NCI-H1105 treated with DMSO at 0.1 percent for 48 hours (cell line): ENCODE measurements at places on chromosomes 11 and 22.

DNA sequence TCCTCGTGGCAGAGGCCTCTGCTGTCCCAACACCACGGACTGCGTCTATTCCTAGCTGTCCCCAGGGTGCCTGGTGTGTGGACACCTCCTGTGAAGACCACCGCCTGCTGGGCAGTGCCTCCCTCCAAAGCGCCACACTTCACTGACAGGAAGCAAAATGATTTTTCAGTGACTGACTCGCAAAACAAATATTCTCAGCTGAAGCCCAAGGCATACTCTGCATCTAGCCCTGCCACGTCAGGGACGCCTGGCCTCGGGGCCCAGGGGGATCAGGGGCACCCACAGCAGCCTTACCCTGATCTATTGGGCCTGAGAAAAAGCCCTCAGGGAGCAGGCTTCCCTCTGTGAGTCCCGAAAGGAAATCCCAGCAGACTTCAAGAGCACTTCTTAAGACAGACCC, 2.2 kb downstream of the BRD1 start:
- no peak for DNase-seq

DNA sequence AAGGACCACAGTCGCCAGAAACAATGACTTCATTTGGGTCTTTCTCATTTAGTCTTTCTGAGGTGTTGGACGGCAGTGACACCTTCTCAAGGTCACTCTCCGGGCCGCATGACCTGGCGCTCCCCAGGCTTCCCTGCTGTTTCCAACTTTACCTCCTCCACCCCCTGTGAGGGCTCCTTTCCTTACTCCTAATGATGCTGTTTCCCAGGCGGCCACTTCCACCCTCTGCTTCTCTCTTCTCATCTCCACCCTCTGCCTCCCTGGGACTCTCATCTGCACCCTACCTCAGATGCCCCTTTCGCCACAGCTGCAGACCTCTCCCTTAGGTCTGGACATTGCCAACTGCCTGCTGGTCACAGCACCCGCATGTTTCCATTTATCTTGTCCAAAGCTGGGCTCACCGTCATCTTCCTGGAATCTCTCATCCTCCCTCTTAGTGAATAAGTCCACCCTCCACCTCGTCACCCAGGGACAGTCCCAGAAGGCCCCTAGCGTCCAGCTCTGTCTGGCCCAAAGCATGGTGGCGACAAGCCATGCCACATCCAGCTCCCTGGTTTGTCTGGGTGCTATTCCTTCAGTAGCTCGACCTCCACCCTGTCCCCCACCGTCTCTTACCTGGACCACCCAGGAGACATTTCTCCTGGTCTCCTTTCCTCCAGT, 113.8 kb downstream of the BUD13 start:
- DNase-seq, result no peak

- no peak for DNase-seq
These were observed at the start of gene PCF11 for GRCh38 chr11:83156996-83157593. PCF11 (plus strand) TSS chr11:83157131; CDS start chr11:83157440, 309 bp downstream.

DNA sequence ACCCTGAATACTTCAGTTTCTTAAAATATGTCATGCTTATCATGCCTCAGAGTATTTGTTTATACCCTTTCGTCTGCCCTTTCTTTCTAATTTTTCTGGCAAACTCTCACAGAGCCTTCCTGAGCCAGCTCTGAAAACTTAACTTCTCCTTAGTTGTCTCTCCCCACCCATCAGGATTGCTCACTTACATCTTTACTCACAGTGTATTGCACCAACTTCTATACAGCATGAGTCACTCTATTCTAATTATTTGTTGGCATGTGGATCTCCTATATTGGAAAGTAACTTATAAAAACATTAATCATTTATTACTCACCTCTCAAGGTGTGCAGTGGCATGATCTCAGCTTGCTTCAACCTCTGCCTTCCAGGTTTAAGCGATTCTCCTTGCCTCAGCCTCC, 114.9 kb downstream of the FANCF start:
- DNase-seq, result no peak

- DNase-seq, result no peak
These were observed 151.1 kb upstream of the ISX start for GRCh38 chr22:34914846-34915245.

DNA sequence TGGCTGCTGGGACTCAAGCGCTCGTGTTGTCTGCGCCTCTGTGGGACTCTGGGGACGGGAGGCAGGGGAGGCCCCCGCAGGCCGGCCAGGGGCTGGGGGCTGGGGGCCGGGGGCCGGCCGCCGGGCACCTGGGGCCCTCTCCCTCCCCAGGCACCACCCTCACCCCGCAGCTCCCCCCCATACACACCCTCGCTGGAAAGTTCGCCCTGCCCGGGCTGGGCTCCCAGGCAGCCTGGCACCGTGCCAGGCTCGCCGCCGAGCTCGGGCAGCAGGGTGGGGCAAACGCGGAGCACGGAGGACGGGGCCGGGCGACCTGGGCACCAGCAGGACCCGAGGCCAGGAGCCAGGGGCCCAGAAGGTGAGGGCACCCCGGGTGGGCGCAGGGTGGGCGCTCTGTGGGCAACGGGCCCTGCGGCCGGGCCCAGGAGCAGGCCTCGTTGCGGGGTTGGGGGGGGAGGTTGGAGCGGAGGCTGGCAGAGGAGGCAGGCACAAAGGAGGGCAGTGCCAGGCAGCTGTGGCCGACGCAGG, 76.7 kb upstream of the WNT7B start:
- DNase-seq, result peak; percentile 67

DNA sequence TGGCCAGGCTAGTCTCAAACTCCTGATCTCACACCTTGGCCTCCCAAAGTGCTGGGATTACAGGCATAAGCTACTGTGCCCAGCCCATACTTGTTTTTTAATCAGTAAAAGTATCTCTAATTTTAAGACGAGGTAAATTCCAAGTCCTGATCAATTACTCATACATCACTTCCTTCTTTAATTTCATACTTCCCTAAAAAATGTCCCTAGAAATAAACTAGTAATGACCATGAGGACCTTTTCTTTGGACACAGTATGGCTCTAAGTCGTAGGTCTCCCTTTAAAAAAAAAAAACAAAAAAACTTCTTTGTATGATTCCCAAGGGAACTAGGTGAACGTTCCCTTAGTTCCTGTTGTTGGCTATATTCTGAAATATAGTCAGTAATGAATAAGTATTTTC, 29.8 kb downstream of the NUP98 start:
- no peak for DNase-seq

- DNase-seq, result no peak
These were observed 50.5 kb upstream of the WNT7B start for GRCh38 chr22:46027211-46028105.

- no peak for DNase-seq
These were observed 1.3 kb downstream of the FAR1 start for GRCh38 chr11:13669544-13670488.

DNA sequence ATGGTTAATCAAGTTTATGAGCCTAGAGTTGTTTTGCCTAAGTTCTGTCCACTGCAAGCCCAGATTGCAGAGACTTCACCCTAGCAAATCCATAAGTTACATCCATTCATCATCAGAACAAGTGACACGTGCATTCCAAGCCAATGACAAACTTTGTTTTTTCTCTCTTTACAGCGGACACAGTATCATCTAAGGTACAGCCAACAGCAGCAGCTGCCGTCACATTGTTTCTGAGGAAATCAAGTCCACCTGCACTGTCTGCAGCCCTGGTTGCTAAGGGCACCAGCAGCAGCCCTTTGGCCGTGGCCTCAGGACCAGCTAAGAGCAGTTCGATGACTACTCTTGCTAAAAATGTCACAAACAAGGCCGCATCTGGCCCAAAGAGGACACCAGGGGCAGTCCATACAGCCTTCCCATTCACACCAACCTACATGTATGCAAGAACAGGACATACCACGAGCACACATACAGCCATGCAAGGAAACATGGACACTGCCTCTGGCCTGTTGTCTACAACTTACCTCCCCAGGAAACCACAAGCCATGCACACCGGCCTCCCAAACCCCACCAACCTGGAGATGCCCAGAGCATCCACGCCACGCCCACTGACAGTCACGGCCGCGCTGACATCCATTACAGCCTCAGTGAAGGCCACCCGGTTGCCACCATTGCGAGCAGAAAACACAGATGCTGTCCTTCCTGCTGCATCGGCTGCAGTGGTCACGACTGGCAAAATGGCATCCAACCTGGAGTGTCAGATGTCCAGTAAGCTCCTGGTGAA, 155.8 kb downstream of the C11orf91 start:
- no peak for DNase-seq

- DNase-seq, result no peak
These were observed 9.9 kb upstream of the CARD18 start for GRCh38 chr11:105149477-105149876.

DNA sequence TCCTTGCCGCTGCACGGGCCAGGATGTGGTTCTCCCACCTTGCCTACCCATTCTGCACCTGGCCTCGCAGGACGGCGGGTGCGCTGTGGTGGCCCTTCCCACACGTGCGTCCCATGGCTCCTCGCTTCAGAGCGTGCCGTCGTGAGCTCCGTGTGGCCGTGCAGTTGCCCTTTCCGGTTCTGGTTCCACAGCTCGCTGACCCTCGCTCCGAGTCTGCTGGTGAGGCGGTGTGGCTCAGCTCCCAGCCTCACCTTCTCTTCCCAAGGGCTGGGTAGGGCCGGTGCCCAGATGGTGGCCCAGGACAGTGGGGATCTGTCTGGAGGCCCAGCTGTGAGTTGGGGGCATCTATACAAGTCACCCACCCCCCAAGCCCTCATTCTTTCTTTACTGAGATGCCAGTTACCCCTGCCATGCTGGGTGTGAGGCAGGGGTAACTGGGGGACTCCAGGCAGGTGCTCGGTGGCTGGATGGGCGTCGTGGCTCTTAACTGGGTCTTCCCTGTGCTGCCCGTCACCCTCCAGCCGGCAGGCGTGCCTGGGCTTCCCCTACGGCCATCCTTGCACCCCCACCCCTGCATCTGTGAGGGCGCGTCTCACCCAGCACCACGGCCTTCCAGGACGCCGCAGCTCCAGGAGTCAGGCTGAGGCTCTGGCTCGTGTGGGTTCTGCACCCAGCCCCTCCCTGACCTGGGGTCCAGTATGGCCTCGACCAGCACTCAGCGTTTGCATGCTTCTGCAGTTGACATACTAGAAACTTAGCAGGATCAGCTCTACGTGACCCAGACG, 395.2 kb downstream of the TBC1D22A start:
- no peak for DNase-seq

GRCh38 chr11:9351321-9351881, 33.1 kb upstream of the IPO7 start:
- no peak for DNase-seq

DNA sequence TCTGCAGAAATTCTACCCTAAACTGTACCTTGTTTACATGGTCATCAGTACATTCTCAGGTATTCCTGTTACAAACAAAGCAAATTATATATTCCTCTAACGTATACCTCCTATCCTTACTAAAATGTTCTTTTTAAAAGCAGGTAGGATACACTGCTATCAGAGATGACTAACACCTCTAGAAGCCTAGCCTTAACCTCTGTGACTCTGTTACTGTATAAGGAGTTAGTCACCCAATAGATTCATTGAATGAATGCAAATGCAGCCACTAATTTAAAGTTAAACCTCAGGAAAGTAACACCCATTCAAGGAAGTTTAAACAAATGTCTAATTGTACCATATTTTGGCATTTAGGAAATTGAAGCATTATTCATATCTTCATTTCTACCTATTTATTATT, 82.2 kb downstream of the FCHSD2 start:
- no peak for DNase-seq

GRCh38 chr11:118485273-118485672, 42.0 kb upstream of the TTC36 start:
- DNase-seq, result no peak

DNA sequence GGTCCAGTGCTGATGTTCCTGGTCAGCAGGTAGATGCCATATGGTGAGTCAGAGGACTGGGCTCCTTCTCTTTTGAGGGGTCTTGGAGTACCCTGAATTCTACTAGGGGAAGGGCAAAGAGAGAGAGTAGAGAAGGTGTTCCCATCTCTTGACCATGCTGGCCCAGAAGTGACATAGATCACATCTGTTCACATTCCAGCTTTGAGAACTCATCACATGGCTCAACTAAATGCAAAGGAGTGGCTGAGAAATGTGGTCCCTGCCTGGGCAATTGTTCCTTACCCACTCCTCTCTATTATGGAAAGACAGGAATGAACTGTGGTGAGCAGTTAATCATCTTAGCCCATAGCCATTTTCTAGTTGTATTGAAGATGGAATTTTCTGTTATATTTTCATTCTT, 105.4 kb upstream of the TIMP3 start:
- no peak for DNase-seq

- DNase-seq, result no peak
These were observed 1.6 kb downstream of the PPP2R1B start for GRCh38 chr11:111764621-111765020.

DNA sequence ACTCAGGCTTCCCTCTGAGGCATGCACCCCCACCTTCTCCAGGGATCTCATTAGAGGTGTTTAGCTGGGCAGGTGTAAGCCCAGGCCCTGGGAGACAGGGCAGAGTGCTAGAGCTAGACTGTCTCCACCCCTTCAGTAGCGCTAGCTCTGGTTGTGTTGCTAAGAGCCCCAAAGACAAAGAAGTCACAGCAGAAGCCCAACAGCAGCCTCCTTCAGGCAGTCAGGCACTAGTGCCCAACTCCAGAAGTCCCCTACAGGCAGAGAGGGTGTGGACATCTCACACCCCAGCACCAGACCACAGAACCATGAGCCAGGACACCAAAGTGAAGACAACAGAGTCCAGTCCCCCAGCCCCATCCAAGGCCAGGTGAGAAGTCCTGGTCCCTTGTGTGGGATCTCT, at the start of gene CNGA4:
Gene CNGA4, plus strand, starts transcription at position 188 of the 400 bp plus-strand sequence. Its CDS starts 118 bp downstream, at position 306.
- no peak for DNase-seq

GRCh38 chr22:39662686-39663052, 92.1 kb downstream of the CACNA1I start:
- peak; percentile 37 for DNase-seq

GRCh38 chr11:9858822-9859221, 194.9 kb downstream of the SWAP70 start:
- DNase-seq, result no peak

DNA sequence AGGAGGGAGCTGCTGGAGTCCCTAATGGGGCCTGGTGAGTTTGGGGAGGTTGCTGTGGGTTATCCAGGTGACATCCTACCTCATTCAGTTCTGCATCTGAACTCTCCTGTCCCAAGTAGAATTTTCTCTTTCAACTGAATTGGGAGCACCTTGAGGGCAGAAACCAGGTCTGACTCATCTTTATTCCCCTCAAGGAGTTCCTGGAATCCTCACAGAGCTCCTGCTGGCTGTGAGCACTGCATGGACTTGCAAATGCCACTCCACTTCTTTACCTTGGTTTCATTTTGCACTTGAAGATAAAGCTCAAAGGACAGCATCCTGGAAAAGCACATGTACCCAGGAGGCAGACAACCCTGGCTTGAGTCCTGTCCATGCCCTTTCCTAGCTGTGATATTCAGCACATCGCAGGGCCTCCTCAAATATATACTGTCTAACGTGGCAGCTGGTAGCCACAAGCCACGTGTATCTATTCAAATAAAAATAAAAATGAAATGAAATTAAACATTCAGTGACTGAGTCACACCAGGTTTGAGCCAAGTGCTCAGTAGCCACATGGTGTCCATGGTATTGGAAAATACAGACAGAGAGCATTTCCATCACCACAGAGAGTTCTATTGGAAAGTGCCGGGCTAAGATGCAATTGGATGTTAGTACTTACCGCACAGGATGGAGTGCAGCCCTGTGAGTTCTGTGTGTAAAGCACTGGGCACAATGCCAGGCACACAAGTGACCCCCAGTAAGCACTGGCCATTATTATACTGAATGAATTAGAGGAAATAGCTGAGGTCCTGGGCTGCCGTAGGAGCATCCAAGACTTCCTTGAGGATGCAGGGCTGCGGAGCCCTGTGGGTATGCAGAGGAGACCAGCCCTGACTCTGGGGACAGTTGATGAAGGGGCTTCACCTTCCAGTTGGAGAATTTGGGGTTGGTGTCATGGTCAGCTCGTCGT, 149.0 kb downstream of the PKNOX2 start:
- no peak for DNase-seq
